Stimulated activated CD4-positive, alpha-beta T cell treated with anti-CD3 and anti-CD28 coated beads, Interleukin-1b, Interleukin-23, amount 100 ng/mL, for 1 hour (primary cell): ENCODE measurements at places on chromosomes 1 and 21.

GRCh38 chr1:38964140-38964548 is 22.5 kb upstream of the RHBDL2 start:
- no peak for DNase-seq

- no peak for DNase-seq
Observed at GRCh38 chr1:207925210-207925609, 14.3 kb upstream of the CD34 start.

GRCh38 chr1:151356696-151357095 is 9.6 kb upstream of the RFX5 start:
- no peak for DNase-seq

GRCh38 chr1:204406621-204407020 is 5.0 kb downstream of the PPP1R15B start:
- no peak for DNase-seq

GRCh38 chr1:231778009-231778719 is 151.6 kb downstream of the DISC1 start:
- no peak for DNase-seq

DNA sequence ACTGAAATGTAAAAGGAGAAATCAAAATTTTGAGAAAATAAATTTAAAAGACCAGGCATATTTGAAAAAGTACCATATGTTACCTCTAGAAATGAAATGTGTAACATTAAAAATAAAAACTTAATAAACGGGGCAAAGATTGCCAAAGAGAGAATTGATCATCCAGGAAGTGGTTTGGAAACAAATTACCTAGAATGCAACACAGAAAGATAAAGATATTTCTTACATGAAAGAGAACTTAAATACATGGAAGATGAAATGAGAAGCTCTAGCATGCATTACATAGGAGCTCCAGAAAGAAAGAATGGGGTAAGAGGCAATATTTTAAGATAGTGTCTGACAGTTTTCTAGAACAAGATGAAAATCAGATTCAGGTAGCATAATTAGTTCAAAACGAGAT is 235.9 kb upstream of the IRF2BP2 start:
- DNase-seq: no peak

GRCh38 chr1:12032161-12032621 is 12.9 kb downstream of the MIIP start:
- no peak for DNase-seq

GRCh38 chr1:9233241-9233941 is 1.2 kb upstream of the H6PD start:
- DNase-seq: no peak

DNA sequence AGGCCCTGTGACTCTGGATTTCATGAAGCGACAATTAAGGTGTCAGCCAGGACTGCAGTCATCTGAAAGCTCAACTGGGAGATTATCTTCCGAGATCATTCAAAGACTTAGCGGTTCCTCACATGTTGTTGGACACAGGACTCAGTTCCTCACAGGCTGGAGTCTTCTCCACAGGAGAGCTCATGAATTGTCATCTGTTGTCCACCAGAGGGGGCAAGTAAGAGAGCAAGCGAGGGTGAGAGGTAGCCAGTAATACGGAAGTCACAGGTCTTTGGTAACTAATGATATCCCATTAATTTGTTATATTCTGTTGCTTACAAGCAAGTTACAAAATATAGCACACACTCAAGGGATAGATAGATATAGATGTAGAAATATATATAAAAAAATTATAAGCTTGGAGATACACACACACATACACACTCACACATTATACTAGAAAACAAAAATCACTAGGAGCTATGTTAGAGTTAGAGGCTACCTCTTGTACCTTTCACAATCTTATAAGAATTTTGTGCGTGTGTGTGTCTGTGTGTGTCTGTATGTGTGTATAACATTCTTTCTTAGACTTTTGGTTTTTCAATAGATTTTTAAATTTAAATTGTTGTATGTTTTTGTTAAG is 1695.3 kb downstream of the BRINP3 start:
- no peak for DNase-seq

GRCh38 chr1:23466423-23466989 is 17.5 kb downstream of the ASAP3 start:
- no peak for DNase-seq

DNA sequence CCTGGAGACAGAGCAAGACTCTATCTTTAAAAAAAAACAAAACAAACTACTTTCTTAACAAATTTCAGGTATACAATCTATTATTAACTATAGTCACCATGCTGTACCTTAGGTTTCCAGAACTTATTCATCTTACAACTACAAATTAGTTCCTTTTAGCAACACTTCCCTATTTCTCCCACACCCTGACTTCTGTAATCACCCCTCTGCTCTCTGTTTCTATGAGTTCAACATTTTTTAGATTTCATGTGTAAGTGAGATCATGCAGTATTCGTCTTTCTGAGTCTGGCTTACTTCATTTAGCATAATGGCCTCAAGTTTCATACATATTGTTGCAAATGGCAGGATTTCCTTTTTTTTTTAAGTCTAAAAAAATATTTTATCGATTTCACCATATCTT is 77.9 kb upstream of the LPGAT1 start:
- no peak for DNase-seq

DNA sequence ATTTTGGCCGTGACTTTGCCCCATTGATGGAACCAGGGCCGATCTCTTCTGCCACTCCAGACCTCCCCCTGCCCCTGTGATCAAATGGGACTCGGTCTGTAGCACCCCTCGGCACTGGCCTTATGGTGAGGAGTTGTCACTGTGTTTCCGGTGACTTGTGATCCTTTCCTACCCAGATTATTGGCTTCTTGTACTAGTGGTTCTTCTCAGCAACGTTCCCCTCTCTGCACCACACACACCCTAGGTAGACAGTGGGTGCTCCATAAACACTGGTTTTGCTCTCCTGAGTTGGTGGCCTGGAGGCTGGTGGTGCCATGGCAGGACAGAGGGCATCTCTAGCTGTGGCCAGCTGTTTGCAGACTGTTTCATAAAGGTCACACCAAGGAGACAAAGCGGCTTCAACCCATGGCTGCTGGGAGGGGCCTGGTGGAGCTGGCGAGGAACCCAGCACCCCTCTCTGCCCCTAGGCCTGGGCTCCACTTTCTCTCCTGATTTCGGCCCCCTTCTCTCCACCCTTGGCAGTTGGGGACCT is 50.7 kb downstream of the DHRS3 start:
- no peak for DNase-seq

DNA sequence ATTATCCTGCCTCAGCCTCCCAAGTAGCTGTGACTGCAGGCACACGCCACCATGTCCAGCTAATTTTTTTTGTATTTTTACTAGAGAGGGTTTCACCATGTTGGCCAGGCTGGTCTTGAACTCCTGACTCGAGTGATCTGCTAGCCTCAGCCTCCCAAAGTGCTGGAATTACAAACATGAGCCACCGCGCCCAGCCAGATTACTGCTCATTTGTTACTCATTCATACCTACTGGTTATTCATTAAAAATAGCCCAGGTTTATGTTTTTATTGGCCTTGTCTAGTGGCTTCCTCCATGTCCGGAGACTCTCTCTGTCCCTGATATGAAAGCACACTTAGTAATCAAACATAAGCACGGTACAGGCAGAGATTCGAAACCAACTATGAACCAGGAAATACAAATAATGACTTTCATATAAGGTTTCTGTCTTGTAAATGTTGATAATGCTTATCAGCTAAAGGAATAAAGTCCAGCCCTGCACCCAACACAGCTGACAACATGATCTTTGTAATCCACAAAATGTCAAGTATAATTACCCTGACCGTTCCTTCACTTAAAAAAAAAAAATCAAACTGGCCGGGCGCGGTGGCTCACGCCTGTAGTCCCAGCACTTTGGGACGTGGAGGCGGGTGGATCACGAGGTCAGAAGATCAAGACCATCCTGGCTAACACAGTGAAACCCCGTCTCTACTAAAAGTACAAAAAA is 50.4 kb upstream of the CXADR start:
- no peak for DNase-seq

GRCh38 chr1:224170748-224171478 is 12.1 kb upstream of the DEGS1 start:
- DNase-seq: no peak

- no peak for DNase-seq
Observed at GRCh38 chr1:41328001-41328615, 33.1 kb upstream of the FOXO6 start.

- DNase-seq: no peak
Observed at GRCh38 chr1:206116191-206116872, 856 bp downstream of the AVPR1B start.

DNA sequence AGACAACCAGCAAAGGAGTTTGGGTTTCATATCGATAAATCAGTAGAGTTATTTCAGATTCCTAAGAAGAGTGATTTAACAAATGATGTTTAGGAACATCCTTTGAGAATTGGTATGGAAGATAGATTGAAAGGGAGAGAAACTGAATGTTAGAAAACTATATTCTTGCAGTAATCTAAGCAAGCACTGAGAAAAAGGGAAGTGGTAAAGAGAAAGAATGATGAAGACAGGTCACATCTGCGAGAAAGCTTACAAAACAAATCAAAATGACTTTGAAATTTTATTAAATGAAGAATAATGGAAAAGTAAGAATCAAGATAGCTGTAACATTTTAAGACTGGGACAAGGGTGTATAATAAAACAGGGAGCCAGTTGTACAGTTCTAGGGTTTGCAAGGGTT is 177.0 kb downstream of the HS2ST1 start:
- no peak for DNase-seq

DNA sequence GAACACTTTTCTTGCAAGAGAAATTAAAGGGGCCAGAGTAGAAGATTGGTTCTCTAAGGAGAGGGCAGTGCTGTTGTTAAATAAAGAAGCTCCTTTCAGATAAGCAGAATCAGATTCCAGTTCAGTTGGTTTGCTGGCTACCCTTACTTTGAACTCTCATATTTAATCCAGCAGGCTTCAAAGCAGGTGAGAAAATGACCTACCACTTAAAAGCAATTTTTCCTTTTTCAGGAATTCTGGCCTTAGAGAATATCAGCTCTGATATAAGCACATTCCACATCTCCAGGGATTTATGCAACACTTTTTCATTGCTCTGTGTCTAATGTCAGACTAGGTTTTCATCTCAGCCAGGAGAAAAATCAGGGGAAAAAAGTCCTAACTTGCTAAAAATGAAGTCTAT is 28.7 kb downstream of the WNT2B start:
- no peak for DNase-seq

- no peak for DNase-seq
Observed at GRCh38 chr1:220892997-220893700, 13.9 kb downstream of the HLX start.

DNA sequence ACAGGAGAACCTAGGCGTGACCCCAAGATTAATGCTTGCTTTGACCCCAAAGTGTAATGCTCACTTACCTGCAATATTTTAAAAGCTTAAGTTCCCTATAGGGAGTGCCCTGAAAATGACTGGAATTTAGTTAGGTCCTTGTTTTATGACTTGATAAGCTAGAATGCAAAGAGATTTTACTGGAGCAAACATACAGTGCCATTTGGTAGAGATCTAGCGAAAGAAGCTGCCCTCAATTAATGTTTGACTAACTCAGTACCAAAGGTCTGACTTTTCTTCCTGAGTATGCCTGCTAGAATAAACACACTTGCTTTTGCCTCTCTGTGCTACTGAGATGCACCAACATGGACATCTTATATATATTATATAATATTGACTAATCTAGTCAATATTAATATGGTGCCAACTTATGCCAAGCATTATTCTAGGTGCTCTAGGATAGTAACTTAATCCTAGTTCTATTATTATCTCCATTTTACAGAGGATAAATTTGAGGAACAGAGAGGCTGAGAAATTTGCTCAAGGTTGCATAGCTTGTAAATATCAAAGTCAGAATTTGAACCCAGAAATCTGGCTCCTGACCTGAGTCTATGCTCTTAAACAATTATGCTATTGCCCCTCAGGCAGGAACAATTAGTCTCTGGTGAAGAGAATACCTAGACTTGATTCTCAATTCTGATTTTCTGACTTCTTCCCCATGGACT is 18.2 kb downstream of the S100A10 start:
- no peak for DNase-seq

DNA sequence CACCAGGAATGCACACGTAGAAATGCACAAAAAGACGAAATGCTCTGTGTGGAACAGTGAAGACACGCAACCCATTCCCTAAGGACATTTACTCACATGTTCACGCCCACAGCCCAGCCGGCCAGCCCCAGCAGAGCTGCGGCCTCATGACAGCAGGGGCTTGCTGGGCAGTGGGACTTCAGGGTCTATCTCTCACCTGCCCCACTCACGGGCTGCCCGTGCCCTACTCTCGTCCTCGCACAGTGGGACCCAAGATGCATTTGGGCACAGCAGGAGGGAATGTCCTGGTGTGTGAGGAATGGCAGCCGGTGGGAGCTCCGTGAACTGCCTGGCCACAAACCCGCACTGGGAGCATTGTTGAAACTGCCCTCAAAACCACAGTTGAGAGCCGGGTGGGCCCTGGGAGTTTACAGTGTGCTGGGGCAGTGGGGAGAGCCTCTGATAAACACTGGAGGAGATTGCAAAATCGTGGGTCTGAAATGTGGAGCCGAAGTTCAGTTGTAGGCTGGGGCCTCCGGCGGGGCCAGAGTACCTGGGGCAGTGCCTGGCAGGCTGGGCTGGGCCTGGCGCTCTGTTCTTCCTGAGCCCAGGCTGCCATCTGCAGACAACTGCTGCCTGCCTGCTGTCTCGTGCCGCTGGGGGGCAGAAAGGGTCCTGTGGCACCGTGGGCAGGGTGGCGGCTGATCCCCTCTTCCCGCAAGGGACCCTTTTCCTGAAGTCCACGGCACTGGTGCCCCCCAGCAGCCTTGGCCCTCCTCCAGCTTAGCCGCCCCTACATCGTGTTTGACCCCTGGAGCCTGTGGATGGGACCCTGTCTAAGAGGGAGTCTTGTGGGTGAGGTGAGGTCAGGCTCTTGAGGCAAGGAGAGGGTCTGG is 20.7 kb upstream of the POFUT2 start:
- no peak for DNase-seq

DNA sequence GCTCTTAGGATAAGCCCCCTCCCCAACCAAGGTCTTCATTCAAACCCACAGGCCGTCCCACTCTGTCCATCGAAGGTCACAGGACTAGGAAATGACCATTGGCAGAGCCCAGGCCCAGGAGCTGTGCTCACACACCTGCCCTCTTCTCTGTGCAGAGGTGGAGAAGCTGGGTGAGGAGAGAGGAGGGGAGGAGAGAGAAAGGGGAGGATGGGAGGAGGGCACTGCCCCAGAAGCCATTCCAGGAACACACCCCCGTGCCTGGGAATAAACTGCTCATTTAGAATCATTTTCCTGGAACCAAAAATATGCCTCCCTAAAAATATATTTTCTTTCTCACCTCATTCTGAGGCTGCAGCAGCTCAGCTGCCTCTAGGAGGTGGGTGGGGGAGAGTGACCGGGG is 6.4 kb upstream of the SDC3 start:
- no peak for DNase-seq

GRCh38 chr1:15139654-15140350 is 13.7 kb upstream of the TMEM51 start:
- no peak for DNase-seq

GRCh38 chr1:226384040-226384439 is 23.9 kb downstream of the PARP1 start:
- DNase-seq: no peak

DNA sequence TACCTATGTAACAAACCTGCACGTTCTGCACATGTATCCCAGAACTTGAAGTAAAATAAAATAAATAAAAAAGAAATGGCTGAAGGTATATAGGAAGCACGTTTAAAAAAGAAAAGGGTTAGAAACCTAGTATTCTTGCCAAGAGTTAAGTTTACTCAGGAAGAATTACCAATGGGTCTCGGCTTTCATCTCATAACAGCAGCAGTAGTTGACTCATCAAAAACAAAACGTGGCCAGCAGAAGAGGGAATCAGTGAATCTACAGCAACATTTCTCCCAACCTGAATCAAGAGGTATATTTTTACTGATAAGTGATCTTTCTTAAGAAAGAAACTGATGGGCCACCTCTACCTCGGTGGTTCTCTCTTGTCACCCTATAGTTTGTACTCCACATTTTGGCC is 340.3 kb downstream of the BRINP2 start:
- DNase-seq: no peak
